ENCODE measurements at places on chromosomes 16 and 17. TPM values are rescaled to one million over a fixed set of nuclear protein-coding genes. Genes with fewer than 3 reads are reported as not detected.

- H3K27ac ChIP-seq: no peak overlapping the region
- H3K36me3 ChIP-seq: no peaks in the 10 kb centered on the region
- DNase-seq: no peak
- no peaks in the 10 kb centered on the region for H3K27me3 ChIP-seq
- no peaks in the 10 kb centered on the region for H3K4me1 ChIP-seq
Measured at GRCh38 chr17:19014628-19015215, 10.2 kb upstream of the FAM83G start.

DNA sequence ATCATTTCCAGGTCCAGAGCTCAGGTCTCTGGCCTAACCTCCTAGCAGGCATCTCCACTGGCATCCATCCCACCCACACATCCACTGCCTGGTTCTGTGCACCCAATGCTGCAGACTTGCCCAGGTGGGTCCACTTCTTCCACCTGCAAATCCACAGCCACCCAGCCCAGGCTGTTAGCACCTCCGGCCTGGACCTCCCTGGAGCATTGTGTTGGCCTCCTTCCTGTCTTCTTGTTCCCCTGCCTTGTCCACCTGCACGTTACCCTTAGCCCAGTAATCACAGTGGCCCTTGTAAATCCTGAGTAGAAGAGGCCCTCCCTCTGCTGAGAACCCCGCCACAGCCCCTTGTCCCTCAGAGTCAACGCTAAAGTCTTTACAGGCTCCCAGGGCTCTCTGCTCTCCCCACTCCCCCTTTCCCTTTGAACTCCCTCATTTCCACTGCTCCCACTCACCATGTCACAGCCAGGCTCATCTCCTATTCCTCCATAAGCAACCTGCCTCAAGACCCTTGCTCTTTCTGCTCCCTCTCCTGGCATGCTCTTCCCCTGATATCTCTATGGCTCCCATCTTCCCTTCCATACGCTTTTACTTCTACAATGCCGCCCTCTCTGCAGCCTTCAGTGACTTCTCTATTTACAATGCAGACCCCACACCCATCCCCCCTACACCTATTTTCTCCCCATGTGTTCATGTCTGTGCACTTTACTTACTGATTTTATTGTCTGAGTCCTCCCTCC lies 288.8 kb downstream of the FOXL1 start:
- no peak for DNase-seq
- H3K4me3 ChIP-seq: no peak overlapping the region
- no peaks in the 10 kb centered on the region for H3K27me3 ChIP-seq
- no peaks in the 10 kb centered on the region for H3K36me3 ChIP-seq
- no peak overlapping the region for H3K27ac ChIP-seq

GRCh38 chr17:61492759-61493526 lies 40.7 kb downstream of the TBX4 start:
- H3K27ac ChIP-seq: no peak overlapping the region
- no peaks in the 10 kb centered on the region for H3K36me3 ChIP-seq
- DNase-seq: no peak
- no peak overlapping the region for H3K4me3 ChIP-seq
- no peaks in the 10 kb centered on the region for H3K27me3 ChIP-seq
- H3K4me1 ChIP-seq: peaks cover 10% of the 10 kb centered on the region

Gene ZACN
- not detected for total RNA-seq
